Choroid plexus epithelial cell (primary cell): ENCODE measurements at places on chromosomes 3 and 15.

GRCh38 chr3:73045391-73045790 is 16.1 kb upstream of the EBLN2 start:
- DNase-seq: peak; percentile 64

- DNase-seq: peak; percentile 91
Measured at GRCh38 chr3:99901200-99901926, 83.7 kb downstream of the CMSS1 start.

- peak; percentile 5 for DNase-seq
Measured at GRCh38 chr3:108221393-108221792, 831 bp downstream of the IFT57 start.

GRCh38 chr3:161821591-161821990 is 325.0 kb downstream of the OTOL1 start:
- DNase-seq: no peak

- DNase-seq: no peak
Measured at GRCh38 chr3:15660055-15660935, 58.8 kb downstream of the BTD start.
